Fibroblast of skin of right biceps (primary cell): ENCODE measurements at places on chromosomes 16 and 17.

- peak; percentile 38 for DNase-seq
Observed at GRCh38 chr16:81551821-81552304, 107.3 kb downstream of the CMIP start.

GRCh38 chr16:19744670-19745069 is 26.6 kb downstream of the IQCK start:
- no peak for DNase-seq

- no peak for DNase-seq
Observed at GRCh38 chr17:17485420-17485819, 8.6 kb downstream of the MED9 start.

DNA sequence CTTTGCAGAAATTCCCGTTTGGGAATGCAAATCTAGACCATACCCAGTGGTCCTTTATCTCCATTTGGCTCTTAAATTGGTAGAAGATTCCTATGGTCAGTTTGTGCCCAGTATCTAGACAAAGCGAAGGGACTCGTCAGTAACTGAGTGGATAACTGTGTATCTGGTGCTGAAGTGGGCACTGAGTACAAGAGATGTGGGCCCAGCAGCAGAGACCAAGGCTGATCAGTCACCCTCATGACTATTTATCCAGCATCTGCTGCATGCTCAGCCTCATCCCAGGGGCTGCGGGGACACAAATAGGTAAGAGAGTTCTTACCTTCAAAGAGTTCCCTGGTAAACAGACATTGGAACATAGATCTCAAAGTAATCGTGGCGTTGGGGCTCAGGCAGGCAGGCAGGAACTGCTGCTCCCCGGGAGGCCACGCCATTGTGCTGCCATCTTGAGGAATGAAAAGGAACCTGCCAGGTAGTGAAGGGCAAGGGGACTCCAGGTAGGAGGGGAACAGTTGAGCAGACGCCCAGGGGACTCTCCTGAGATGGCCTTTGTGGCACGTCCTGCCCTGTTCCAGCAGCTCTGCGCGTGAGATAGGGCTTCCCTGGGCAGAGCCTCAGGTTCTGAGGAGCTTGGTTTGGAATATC is 10.3 kb downstream of the NT5M start:
- DNase-seq = peak; percentile 30

- no peak for DNase-seq
Observed at GRCh38 chr16:50967827-50968612, 183.1 kb downstream of the SALL1 start.

DNA sequence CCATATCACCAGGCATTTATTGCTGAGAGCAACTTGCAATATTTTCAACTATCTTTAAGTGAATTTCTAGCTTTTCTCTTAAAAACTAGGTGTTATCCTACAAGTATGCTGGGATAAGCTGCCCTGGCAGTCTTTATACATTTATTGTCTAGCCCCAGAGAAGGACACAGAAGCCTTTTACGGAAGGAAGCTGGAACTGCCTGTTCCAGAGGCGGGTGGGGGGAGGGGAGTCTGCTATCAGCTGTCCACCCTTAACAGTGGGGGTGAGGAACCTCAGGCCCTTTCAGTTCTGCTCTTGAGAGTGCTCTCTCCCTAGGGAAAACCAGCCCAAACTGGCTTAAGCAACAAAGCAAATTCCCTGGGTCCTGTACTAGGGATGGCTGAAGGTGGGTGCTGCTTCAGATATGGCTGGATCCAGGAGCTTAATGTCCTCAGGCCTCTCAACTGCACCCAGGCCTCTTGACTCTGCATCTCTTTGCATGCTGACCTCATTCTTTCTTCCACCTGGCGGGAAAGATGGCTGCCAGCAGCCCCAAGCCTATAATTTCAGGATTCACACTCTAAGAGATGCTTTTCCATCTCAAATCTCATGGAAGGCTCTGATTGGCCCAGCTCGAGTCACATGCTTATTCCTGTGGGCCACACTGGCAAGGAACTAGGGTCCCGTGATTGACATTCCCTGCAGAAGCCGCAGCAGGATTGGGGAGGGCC is 16.6 kb downstream of the NAGPA start:
- DNase-seq = no peak

DNA sequence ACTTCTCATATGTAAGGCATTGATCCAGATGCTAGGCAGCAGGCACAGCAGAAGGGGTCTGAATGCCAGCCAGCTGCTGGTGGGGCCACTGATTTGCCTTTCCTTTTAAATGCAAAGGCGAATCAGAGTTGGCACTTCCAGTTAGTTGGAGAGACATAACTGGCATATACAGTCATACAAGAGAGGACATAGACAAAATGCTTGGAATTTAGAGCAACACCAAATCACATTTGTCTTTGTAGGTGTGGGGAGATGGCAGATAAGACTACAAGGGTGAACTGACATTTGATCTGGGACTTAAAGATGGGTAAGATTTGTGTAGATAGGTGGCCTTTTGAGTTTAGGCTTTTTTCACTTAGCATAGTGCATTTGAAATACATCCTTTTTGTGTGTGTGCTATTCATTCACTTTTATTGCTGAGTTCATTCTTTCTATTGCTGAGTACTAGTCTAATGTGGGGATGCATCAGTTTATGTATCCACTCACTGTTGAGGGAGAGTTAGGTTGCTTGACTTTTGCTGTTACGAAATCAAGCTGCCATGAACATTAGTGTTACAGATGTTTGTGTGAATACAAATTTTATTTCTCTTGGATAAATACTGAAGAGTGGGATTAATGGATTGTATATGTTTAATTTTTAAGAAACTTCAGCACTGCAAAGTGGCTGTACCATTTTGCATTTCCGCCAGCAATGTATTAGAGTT is 74.1 kb downstream of the SPECC1 start:
- no peak for DNase-seq

DNA sequence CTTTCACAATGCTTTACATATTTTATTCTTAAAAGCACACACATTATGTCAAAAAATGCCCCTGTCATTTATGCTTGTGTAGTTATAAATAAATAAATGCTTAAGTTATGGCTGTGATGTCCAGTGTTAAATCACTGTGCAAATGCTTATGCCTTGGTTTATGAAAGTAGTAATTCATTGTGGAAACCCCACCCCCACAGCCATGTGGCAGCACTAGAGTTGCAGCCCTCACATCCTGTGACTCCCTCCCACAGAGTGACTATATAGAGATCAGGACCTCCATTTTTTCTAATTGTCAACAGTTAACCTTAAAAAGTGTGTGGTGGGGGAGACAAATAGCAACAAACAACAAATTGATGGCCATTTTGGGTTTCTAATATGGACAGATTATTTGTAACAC is 2.4 kb downstream of the SKAP1 start:
- no peak for DNase-seq

DNA sequence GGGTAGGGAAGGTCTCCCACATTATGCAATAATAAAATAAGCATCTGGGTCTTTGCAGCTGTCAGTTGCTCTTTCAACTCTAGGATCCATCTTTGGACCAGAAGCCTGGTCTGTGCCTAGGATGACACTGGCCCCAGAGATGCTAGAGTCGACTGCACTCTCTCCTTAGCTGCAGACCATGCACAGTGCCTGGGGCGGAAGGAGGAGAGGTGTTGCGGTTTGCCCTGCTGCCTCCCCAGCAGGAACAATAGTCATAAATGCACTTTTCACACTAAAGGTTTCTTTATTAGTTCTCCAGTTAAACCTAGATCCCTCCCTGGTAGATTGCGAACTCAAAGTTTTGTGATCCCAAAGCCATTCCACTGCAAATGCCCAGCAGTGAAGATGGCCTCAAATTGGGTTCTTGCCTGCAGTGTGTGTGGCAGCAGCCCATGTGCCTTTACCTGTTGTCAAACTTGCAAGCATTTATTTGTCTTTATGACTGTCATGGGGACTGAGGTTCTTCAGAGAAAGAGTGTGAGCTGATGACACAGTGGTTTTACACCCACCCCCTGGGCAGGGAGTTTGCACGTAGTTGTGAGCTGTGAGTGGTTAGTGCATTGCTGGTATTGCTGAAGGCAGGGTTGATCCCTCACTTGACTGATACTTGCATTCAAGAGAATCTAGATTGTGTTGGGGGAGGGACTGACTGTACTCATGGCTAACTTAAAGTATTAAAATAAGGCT is 10.3 kb downstream of the ATXN1L start:
- DNase-seq = no peak

DNA sequence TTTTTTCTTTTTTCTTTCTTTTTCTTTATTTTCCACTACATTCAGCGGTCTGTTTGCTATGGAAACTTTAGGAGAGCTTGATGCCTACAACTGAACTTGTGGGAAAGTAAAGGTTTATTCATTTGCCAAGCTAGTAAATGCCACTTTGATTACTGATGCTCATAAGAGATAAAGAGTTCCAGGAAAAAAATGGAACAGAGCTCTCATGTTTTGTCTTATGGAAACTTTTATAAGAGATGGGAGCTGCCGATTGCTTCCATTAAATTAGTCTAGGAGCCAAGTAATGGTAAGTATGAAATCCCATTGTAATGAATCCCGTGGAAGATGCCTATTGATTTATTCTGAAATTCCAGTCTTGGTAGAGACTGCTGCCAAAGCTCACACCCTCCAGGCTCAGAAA is 7.1 kb downstream of the ANKFN1 start:
- no peak for DNase-seq

DNA sequence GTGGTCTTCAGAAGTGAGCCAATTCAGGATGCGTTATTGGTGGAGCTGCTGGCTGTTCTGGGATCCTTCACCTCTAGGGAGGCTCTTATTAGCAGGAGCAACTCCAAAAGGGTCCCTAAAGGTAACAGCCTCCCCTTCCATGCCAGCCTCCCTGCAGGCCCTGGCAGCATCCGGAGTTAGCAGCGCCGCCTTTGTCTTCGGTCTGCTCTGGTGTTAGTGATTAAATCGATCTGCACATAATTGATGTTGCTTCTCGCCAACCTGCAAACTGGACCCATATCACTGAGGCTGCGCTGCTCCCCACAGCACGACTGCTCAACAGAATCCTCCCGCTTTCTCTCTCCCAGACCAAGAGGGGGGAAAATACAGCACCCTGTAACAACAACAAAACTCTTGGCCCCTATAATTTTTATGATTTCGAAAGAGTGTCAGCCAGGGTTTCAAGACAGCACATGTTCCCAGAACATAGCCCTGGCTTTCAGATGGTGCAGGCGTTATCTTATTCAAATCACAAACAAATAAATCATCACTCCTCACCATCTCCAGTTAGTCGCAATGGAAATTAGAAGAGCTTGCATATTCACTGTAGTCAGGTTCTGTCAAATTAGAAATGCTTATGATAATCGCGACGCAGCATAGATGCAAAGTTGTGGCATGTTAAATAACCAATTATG is 76.0 kb downstream of the IRX3 start:
- DNase-seq = no peak

GRCh38 chr17:8951206-8951605 is 14.3 kb downstream of the PIK3R5 start:
- DNase-seq = no peak

DNA sequence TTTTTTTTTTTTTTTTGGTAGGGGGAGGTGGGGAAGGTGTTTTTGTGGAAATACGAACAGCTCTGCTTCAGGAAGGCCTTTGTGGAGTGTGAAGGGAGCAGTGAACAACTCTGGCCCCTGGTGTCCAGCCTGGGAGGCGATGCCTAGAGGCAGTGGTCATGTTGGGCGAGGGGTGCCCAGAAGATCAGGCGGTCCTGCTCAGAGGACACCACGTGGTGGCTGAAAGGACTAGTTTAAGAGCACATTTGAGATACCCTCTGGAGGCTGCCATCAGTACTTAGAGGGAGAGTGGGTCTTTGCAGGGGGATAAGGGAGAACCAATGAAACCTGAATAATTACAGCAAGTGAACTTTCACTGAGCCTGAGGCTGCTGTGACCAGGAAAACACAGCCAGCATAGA is 40.1 kb upstream of the RHOT1 start:
- no peak for DNase-seq

GRCh38 chr17:21679256-21680146 is 12.8 kb upstream of the KCNJ18 start:
- no peak for DNase-seq

- DNase-seq = no peak
Observed at GRCh38 chr17:60792250-60792898, 114.7 kb downstream of the BCAS3 start.

DNA sequence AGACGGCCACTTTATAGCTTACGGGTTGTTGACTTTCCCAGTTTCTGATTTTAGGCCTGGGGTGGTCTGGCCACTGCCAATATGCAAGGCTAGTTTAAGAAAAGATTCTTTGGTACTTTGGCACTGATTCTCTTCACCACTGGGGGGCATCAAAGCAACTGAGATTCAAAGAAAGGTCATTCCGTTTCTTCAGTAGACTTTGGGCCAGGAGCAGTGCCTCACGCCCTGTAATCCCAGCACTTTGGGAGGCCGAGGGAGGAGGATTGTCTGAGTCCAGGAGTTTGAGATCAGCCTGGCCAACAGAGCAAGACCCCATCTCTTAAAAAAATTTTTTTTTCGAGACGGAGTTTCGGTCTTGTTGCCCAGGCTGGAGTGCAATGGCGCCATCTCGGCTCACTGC is 53.0 kb downstream of the RPA1 start:
- DNase-seq = peak; percentile 42

- peak; percentile 18 for DNase-seq
Observed at GRCh38 chr17:17497065-17497844, 1.1 kb upstream of the RASD1 start.

GRCh38 chr16:82621781-82622180 is 5.0 kb upstream of the CDH13 start:
- DNase-seq = no peak

DNA sequence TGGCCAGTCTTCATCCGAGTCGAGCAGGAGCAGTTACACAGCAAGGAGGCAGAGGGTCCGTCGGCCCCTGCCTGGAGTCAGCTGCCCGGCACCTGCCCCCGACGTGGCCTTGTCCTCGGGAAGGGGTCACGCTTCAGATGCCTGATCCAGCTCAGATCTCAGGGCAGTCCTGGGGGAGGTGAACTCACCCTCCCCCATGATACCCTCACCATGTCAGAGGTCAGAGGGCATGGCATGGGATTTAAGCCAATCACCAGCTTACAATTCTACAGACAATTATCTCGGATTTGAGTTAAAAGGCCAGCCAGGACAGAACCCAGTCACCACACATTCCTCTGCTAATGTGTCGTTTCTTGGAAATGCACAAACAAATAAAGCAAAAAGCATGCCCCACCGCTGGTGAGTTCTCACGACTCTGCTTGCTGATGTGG is 211.3 kb downstream of the FOXL1 start:
- DNase-seq = peak; percentile 47

- peak; percentile 85 for DNase-seq
Observed at GRCh38 chr17:64615028-64615677, 47.0 kb downstream of the SMURF2 start.
